ENCODE measurements at places on chromosomes 4 and X.

- no peak for DNase-seq
These were observed 53.6 kb upstream of the FUNDC1 start for GRCh38 chrX:44596277-44596676.

- DNase-seq = no peak
These were observed 1930.5 kb upstream of the AGA start for GRCh38 chr4:179372746-179373145.

DNA sequence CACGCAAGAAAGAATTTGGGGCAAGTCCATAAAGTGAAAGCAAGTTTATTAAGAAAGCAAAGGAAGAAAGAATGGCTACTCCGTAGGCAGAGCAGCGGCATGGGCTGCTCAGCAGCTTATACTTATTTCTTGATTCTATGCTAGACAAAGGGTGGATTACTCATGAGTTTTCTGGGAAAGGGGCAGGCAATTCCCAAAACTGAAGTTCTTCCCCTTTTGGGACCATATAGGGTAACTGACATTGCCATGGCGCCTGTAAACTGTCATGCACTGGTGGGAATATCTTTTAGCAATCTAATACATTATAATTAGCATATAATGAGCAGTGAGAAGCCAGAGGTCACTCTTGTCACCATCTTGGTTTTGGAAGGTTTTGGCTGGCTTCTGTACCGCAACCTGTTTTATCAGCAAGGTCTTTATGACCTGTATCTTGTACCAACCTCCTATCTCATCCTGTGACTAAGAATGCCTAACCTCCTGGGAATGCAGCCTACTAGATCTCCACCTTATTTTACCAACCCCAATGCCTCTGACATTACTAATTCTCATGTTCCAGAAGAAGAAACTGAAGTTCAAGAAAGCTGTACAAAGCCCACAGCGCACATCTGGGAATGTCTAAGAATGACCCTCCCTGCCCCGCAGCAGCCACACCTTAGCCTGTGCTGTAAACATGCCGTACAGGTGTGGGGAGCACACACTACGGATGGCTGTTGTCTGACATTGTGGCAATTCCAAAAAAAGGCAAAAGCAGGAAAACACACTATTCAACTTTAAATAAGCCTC is 18.6 kb downstream of the RXFP1 start:
- DNase-seq = no peak

- no peak for DNase-seq
These were observed 153.9 kb upstream of the STK26 start for GRCh38 chrX:131869182-131869581.

GRCh38 chr4:162770761-162771490 is 395.8 kb downstream of the NAF1 start:
- DNase-seq = no peak

DNA sequence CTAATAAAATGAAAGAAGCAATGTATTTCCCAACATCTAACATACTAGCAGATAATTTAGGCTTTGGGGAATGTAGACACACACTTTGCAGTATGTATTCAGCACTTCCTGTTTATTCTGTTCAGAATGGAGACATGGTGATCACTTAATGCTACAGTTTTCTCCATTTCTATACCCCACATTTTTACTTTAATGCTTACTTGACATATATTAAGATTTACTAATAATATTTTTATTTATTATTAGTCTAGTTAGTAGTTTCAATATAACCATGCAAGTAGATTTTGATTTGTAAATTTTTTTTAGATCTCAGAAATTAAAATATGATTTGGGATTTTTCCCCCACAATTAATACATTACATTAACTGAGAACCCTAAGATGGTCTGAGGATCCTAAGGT is 98.4 kb downstream of the PRSS12 start:
- DNase-seq = no peak

DNA sequence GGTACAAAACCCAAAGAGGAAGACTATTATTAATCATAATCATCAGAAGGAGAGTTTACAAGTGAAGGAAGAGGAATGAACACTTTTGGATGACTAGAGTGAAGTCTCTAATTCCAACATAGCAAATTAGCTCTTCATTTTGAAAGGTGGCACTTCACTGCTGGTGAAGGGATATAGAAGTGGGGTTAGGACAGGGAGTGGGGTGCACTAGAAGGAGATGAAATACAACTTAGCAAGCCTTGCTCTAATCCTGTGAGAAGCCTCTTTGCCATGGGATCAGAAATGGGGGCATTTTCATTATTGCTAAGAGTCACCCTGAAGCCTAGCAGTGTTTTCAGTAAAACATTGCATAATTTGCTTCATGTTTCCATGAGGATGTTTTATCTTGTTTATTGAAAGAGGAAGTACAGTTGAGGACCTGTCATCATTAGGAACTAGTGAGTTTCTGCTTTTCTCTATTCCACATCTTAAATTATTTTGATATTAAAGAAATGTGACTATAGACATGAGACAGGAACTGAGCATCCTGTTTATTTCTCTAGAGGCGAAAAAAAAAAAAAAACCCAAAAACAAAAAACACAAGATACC is 9.3 kb upstream of the GRPR start:
- peak; percentile 7 for DNase-seq

DNA sequence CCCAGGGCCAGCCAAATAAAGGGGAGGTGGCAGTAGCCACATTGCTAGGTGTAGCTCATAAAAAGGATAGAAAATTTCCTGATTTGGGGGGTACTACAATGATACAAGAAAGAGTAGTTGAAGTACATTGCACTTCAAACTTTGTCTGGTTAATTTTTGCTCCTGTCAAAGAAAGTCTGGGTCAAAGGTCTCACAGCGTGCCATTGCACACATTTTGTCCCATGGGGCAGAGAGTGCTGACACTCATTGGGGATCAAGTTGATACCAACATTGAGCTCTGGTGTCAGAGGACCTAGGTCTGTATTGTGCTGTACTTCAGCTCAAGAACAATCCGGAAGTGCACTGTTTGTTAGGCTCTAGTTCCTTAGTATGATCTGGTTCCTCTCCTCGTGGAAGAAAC is 229.2 kb upstream of the AGTR2 start:
- DNase-seq = no peak

- no peak for DNase-seq
These were observed 830 bp upstream of the SHROOM2 start for GRCh38 chrX:9785254-9785943.

DNA sequence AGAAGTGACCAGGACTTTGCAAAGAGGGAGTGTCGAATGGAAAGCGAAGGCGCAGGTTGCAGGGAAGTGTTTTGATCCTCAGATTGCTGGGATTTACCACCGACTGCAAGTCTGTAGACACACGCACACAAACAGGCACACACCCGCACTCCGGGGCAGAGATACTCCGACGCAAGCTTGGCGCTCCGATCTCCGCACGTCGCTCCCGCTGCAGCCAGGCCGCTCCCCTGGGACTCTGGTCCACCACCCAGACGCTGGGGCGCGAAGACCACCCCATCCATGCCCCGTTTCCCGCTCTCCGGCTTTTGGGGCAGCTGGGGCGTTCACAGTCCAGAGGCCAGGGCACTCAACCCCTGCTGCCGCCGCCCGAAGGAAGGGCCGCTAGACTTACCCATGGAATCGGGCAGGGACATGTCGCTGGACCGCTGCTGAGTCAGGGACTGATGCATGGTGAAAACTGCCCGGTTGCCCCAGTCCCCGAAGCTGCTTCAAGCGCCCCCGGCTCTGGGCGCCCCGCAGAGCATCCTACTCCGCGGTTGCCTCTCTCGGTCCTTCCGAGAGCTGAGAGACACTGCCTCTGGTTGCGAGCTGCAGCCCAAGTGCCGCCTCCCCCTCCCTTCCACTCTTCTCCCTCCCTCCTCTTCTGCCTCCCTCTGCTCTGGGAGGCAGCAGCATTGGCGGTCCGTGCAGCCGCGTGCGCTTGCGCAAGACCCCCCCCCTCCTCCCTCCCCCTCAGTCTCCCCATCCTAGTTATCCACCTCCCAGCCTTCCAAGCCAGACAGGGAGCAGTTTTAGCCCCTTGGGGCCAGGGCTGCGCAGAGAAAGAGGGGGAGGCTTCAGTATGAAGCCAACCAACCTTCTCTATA is at the start of gene TMEM255A:
Gene TMEM255A, minus strand, starts transcription at position 601 of the 866 bp plus-strand sequence. Its CDS starts 152 bp downstream, at position 449.
- DNase-seq = no peak

All from hematopoietic multipotent progenitor cell (in vitro differentiated cells).